ENCODE measurements at places on chromosomes 4 and X. TPM values are rescaled to one million over a fixed set of nuclear protein-coding genes. Genes with fewer than 3 reads are reported as not detected.

Gene ARR3
- total RNA-seq = not detected

DNA sequence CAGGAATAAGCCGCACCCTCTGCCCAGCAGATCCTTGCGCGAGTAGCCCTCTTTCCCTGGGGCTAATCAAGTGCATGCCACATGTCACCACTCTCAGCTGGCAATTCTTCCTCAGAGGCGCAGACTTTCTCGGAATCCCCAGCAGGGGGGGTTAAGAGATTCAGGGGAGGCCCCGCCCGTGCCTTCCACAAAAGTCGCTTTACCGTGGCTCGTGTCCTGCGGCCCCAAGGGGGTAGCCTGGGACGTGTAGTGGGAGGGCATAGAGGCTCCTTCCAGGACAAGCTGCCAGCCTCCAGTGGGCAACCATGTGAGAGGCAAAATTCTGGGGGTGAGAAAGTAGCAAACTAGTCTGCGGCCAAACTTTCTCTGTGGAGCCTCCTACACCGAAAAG lies 652 bp downstream of the SRPX start:
- ATAC-seq = peak; percentile 71

Gene FAT1
- 64.5 TPM for total RNA-seq

GRCh38 chr4:145507636-145508035 lies 26.0 kb downstream of the SMAD1 start:
- ATAC-seq = no peak

- ATAC-seq = no peak
These were observed 40.3 kb downstream of the ZCCHC13 start for GRCh38 chrX:74344280-74344622.
